Activated CD8-positive, alpha-beta memory T cell treated with anti-CD3 and anti-CD28 coated beads for 1 hour (primary cell): ENCODE measurements at places on chromosomes 7 and 10.

DNA sequence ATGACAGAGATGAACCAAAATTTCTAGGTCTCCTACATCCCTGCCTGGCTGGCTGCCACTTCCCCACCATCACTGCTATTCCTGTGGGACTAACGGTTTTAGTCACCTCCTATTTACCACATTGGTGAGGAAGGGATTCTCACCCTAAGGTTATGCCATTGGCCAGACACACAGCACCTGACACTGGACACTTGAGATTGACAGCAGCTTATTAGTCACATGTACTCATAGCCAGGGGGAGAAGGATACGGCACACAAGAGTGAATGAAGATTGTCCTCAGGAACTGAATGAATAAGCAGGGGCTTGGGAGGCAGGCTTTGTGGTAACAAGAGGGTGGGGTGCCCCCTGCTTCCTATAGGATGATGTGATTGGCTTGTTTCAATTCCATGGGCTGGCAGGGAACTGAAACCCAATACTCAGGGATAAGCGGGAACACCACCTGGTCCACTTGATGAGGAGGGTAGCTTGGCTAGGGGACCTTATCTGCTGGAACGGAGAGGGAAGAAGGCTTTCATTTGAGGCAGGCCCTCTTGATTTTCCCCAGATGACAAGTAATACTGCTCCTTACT, 99.0 kb downstream of the SPAG6 start:
- no peak for DNase-seq

- DNase-seq, result no peak
These were observed 33.3 kb downstream of the OR13A1 start for GRCh38 chr10:45282061-45282460.

- DNase-seq, result no peak
These were observed 29.1 kb downstream of the STRA8 start for GRCh38 chr7:135262623-135263320.

DNA sequence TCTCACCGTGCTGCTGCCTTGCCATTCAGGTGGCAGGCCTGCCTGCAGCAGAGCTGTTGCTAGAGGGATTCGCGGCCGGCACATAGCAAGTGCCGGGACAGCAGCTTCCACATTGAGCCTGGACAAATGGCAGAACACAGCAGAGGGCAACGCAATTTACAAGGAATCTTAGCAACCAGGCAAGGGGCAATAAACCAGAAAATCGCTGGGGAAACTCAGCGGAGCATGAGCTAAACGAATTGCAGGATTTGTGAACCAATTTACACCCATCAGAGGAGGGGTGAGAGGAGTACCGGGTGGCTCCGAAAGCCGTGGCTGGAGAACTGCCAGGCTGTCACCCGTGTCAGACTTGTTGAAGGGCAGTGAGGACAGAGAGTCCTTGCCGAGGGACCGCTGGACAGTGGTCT, 58.6 kb upstream of the LOXL4 start:
- no peak for DNase-seq

DNA sequence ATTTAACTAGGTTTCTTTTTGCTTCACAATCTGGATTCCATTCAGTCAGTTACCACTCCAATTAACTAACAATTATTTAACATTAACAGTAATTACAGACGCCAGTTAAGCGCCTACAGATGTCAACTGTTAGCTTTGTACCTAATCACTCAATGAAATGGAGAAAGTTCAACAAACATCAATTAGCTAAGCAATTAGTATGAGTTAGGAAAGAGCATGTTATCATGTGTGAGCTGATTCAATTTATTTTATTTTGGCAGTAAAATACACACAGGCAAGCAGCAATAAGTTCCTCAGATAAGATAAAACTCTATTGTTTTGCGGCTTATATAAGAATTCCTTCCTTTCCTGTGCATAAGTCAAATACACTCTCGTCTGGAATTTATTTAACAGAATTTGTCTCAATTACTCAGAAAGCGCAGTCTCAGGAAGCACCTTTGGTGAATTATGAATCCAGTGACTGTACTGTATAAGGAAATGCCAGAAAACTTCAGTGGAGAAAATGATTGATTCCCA, 427.1 kb upstream of the GALNT17 start:
- no peak for DNase-seq

DNA sequence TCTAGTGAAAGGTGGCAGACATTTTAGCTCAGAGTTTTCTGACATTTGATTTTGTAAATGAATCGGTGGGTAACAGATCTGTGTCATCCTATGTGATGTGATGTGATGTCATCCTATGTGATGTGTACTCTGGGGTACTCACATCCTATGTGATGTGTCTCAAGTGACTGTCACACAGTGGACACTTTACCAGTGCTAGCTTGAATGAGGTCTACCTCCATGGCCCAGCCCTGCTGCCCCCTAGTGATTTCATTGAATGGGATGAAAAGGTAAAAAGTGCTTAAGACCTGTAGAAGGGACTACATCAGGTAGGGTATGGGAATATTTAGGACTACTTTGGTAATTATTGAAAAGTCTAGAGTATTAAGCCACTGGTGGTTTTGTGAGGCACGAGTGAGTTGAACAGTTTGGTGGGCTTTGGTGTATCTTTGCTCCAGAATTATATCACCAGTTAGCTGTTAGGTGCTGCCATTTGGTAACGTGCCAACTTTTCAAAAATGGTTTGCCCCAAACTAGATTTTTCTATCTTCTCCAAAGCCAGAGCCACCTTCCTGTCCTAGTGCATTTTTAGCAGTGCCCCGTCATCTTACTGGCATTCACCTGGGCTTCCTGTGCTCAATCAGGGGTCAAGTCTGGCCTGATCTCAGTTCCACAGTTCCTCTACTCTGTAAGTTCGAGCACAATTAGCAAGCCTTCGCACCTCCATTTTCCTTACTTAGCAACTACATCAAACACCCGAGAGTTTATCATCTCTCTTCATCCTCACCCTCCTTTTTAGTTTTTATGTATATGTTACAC, 9.7 kb downstream of the EIF4H start:
- DNase-seq, result no peak

DNA sequence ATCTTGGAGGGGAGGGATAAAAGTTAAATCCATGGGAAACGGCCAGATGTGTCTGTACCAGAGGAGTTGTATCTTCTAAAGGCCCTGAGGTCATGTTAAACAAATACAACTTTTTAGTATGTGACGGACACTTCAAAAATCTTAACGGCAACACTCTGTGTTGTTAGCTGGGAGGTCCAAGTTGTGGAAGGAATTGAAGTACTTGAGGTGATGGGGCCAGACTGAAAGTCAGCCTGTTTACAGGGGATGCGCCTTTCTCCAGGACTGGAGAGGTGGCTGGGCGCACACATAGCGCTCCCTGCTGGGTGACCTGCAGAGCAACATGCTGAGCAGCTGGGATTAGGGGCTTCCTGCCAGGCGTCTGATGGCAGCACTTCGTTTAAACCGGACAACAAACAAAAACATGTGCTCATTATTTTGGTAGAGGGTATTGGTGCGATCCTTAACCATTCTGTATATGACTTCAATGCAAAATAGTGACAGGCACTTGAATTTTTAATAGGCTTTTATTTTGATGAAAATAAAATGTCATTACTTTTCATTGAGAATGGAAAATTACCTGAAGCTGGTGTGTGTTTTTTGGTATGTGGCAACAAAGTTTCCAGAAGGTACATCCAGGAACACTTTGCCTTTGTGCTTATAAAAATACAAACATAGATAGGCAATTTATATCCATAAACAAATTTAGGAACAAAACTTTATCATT, 198.2 kb downstream of the MLLT10 start:
- no peak for DNase-seq

DNA sequence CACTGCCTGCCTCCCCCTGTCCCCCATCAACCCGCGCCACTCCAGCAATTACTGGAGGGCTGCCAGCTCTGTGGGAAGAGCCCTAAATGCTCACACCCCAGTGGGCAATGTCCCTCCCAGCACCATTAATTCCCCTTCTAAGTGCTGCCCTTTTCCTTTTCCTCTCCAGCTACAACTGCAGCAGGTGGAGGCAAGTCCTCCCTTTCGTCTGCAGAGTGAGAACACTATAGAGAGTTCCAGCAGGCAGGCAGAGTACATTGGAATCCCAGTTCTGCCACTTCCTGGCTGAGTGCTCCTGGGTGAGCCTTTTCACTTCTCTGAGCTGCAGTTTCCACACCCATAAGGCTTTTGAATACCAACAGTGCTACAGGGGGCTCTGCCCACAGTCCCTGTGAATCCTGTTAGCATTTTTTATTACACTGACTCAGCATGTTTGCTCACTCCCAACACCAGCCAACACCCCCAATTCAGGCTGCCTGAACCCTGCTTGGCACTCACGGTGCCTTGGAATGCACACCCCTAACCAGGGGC, 447.0 kb downstream of the GRID1 start:
- no peak for DNase-seq
